ENCODE measurements at places on chromosomes 5 and 9.
A peak's percentile ranks its signal among the peaks of the same experiment; 100 is the strongest.

- DNase-seq, result peak; percentile 44
Measured at GRCh38 chr5:73792687-73793320, 166.8 kb downstream of the ARHGEF28 start.

DNA sequence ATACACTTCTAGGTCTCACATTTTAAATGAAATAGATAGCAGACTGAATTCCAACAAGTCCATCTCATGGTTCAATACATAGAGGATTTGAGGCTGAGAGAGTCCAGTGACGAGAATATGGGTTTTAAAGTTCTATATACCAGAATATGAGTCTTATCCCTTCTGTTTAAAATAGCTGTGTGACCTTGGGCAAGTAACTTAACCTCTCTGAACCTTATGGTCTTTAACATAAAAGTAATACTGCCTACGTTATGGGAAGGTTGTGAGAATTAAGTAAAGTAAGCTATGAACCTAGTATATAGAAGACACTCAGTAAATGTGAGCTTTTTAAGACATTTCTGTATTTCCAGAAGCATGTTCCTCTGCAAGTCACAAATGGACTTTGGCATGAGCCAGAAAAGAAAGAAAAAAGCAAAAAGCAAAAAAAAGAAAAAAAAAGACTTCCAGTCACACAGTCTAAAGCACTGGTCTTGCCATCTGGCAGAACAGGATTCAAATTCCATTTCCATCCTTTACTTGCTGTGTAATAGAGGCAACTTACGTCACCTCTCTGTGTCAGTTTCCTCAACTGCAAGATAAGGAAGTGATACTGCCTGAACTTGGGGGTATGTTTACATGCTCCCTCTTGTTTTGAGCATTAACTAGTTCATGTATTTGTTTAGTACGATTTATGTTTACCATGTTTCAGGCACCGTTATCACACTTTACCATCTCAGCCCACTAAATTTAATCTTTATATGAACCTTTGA lies 248.2 kb downstream of the TRIM32 start:
- no peak for DNase-seq

- DNase-seq, result no peak
Measured at GRCh38 chr9:130110166-130110565, 56.5 kb downstream of the GPR107 start.

- no peak for DNase-seq
Measured at GRCh38 chr5:151459680-151460324, 12.4 kb downstream of the SLC36A1 start.

GRCh38 chr5:175491223-175491622 lies 12.9 kb downstream of the SFXN1 start:
- DNase-seq, result no peak

DNA sequence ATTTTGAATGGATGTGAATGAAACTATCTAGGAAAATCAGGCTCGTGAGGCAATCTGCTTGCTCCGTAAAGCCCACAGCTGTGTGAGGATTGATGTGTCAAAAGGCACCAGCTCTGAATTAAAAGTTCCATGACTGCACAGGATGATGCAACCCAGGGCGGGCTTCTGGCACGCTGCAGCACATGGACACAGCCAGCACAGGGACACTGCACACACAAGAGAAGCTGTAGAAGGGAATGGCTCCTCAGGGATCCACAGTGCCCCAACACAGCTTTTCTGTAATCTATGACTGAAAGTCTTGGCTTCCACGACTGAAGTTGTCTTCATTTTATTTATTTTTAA lies 151.0 kb downstream of the GCNT1 start:
- DNase-seq, result no peak

GRCh38 chr9:91302831-91303230 lies 58.9 kb downstream of the AUH start:
- no peak for DNase-seq

DNA sequence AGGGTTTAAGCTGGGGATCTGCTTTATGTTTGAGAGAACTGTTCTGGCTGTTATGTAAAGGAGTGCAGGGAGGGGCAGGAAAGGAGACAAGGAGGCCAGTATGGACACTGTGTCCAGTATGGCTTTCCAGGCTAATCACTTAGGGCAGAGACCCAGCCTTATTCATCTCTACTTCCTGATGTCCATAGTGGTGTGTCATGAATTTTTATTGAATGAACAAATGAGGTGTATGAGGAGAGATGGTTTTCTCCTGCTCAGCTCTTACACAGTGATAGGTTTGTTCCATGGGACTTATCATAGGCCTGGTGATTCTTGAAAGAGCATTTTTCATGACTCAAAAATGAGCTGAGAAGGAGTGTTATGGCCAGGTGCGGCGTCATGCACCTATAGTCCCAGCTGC lies 20.5 kb upstream of the FGFR4 start:
- DNase-seq, result no peak

GRCh38 chr9:90825586-90825985 lies 24.0 kb downstream of the SYK start:
- no peak for DNase-seq

- DNase-seq, result no peak
Measured at GRCh38 chr5:174694611-174695010, 29.8 kb upstream of the MSX2 start.

GRCh38 chr9:128905964-128906363 lies 14.8 kb upstream of the PHYHD1 start:
- DNase-seq, result no peak

DNA sequence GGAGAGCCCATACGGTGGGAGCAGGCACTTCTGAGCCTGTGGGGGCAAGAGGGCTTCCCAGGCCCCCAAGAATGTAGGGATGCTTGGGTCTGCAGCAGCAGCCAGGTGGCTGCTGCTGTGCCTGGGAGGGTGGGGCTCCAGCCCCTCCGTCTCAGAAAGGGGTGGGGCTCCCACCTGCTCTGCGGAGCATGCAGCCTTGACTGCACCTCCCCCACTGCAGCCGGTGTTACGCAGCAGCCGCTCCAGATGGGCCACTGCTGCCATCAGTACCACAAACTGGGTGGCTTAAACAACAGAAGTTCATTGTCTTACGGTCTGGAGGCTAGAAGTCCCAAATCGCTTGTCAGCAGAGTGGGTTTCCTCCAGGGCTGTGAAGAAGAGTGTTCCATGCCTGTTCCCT lies 365.5 kb downstream of the TMEM38B start:
- no peak for DNase-seq

DNA sequence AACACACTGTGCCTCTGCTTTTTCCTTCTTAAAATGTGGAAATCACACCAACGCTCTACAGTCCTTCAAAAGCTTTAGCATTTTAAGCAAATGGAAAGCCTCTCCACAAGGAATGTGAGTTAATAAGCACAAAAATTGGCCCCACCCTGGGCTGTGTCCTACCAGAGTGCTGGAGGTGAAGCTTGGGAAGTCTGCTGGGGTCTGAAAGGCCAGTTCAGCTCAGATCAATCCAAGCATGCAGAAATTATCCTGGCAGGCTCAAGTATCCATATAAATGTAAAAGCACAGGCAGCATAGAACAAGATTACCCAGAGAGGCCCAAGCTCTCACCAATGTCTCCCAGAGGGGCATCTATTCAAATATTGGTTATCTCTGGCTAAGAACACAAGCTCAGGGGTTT lies 98.5 kb downstream of the ESM1 start:
- DNase-seq, result no peak

DNA sequence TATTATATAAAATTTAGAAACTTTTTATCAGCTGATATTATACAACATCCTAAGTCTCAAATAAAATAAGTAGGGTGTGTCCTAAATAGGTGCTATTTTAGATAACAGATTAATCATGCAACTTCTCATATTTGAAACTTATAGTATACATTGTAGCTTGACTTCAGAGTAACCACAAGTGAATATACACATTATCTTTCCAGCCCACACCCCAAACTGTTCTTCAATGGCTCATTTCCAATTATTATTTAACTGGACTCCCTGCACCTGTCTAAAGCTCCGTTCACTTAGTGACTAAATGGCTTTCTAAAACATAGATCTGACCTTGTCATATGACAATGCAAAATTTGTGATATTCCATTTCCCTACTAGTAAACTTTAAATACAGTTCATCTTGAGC lies 490.9 kb upstream of the RGMB start:
- DNase-seq, result no peak

- DNase-seq, result peak; percentile 20
Measured at GRCh38 chr9:127351182-127352166, 45.5 kb upstream of the SLC2A8 start.

- no peak for DNase-seq
Measured at GRCh38 chr5:137069358-137069757, 429.8 kb downstream of the SPOCK1 start.

DNA sequence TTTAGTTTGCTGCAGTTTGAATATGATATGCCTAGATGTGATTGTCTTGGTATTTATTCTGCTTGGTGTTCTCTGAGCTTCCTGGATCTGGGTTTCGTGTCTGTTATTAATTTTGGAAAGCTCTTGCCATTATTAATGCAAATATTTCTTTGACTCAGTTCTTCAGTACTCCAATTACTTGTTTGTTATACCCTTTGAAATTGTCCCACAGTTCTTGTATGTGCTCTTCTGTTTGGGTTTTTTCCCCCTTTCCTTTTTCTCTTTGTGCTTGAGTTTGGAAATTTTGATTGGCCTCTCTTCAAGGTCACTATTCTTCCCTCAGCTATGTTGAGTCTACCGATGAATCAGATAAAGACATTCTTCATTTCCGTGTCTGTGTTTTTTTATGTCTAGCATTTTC lies 96.6 kb upstream of the CKMT2 start:
- DNase-seq, result no peak

DNA sequence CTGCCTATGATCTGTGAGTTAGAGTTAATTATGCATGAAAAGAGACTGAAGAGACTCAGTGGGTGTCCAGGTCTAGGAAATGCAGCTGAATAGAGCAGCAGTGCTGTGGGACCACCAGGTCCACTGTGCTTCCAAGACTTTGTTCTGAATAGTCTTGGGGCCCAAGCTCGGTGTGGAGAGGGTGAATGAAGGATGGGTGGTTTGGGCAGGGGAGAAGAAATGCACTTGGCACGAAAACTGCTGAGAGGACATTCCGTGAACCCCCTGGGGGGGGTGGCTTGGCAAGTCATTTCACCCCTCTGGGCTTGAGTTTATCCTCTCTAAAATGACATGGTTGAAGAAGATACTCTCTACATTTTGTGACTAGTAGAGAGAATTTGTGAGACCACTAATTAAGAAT lies 36.0 kb upstream of the GOLPH3 start:
- no peak for DNase-seq

- no peak for DNase-seq
Measured at GRCh38 chr5:39185761-39186160, 33.6 kb downstream of the FYB1 start.

GRCh38 chr5:111781200-111781599 lies 24.2 kb upstream of the NREP start:
- no peak for DNase-seq

DNA sequence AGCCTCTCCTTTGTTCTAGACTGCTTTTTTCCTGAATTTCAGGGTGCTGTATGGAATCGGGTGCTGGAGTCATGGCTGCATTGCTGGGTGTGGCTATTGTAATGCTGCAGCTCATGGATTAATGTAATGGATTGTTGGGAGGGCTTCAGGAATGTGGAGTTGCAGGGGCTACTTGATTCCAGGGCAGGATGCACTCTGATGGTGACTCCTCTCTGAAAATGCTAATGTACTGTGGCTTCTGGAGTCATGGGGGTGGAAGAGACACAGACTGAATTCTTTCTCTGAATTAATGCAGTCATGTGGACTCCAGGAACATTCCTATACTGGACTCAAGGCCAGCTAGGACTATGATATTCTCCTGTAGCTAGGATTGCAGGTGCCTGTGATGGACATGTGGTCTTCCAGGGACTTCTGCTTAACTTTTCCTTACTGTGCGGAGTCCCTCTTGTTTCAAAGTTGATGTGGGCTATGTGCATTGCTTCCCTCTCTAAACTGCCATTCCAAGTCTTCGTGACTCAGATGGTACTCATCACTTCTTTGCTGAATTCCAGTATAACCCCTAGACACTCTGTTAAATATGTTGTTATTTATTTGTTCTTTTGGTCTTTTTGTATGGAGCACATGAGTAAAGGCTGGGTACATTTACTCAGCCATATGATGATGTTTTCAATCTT lies 396.2 kb downstream of the KCTD16 start:
- no peak for DNase-seq

DNA sequence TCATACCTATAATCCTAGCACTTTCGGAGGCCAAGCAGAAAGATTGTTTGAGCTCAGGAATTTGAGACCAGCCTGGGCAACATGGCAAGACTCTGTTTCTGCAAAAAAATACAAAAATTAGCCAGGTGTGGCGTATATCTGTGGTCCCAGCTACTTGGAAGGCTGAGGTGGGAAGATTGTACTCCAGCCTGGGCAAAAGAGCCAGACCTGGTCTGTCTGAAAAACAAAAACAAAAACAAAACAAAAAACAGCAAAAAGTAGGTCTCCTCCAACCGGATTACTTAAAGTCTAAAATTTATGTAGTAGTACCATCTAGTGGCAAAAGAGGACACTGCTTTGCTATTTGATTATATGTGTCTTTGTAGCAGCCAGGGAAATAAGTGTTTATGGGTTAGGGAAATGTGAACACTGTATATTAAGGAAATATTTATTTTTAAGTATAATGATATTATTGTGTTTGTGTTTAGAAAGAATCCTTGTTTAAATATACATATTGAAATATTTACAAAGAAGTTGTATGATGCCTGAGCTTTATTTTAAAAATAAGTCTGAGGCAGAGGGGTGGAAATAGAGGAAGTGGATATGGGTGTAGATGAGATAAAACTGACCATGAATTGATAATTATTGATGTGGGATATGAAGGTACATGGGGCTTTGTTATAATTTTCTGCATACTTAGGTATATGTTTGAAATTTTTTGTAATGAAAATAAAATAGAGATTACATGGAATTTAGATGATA lies 20.0 kb downstream of the APC start:
- peak; percentile 47 for DNase-seq

DNA sequence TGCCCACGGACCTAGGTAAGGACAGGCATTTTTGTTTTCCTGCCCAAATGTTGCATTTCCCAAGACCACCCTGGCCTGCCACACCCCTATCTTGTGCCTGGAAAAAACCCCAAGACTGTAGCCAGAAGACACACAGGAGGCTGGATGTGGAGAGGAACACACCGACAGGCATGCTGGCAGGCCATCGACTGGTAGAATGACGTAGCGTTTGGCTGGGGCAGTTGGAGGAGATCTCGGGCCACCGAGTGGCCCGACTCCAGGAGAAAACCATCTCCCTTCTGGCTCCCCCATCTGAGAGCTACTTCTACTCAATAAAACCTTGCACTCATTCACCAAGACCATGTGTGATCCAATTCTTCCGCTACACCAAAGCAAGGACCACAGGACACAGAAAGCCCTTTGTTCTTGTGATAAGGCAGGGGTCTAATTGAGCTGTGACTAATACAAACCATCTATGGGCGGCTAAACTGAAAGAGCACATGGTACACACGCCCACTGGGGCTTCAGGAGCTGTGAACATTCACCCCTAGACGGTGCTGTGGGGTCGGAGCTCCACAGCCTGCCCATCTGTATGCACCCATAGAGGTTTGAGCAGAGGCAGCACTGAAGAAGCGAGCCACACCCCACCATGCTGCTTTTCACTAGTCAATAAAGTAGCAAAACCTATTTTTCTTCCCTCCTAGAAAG lies 38.9 kb upstream of the N4BP3 start:
- DNase-seq, result no peak
